ENCODE measurements at places on chromosomes 5 and 9.

- no peak for DNase-seq
These were observed 46.0 kb upstream of the FREM1 start for GRCh38 chr9:14956208-14956607.

DNA sequence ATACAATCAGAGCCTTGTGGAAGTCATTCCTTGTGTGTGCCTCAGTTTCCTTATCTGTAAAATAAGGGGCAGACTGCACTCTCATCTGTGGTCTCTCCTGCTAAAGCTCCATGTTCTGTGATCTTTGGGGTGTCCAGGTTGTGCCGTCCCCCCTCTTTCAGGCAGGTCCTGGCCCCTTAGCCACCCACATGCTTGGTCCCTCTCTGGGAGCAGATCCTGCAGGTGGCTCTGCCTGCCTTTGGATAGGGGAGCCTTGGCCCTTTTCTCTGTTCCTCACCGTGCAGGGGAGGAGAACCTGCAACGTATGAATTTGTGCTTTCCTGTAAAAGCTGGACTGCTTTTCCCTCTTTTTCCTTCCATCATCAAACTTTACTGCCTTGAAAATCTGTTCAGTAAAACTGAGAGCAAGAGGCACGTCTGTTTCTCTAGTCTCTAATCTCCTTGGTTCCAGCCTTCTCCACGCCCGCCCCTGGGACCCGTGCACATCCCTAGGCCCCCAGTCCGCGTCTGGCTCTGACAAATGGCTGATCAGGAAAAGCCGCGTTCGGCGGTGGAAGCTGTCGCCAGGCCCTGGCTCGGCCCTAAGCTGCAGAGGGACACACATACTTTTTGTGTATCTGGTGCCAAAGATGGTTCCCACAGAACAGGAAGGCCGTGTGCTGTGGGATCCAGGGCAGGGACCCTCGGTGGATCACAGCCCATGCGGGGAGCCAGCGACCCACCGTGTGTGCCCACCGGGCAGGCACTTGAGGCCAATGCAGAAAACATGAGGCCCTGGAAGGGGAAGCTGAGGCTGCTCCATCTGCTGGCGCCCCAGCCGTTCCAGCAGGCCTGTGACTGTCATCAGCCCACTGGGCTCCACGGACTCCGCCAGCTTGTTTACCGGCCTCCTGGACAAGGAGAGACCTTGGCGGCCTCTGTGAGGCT, 43.4 kb upstream of the COL5A1 start:
- no peak for DNase-seq

DNA sequence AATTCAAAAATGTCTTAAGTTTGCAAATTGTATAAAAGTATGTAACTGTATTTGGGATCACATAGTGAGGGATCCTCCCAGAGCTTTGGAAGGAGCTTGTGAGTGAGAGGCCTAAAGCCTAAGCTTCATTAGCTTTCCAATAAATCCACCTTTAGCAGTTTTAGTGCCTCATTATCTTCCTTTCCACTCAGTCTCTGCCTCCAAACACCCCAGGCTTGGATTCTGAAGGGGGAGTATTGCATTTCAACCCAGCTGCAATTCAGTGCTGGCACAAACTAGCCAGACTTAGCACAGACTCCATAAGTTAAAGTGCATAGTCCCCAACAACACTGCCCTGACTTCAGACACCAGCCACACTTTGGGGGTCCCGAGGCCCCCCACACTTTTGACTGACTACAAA, 113.5 kb downstream of the SMARCA2 start:
- DNase-seq = no peak

DNA sequence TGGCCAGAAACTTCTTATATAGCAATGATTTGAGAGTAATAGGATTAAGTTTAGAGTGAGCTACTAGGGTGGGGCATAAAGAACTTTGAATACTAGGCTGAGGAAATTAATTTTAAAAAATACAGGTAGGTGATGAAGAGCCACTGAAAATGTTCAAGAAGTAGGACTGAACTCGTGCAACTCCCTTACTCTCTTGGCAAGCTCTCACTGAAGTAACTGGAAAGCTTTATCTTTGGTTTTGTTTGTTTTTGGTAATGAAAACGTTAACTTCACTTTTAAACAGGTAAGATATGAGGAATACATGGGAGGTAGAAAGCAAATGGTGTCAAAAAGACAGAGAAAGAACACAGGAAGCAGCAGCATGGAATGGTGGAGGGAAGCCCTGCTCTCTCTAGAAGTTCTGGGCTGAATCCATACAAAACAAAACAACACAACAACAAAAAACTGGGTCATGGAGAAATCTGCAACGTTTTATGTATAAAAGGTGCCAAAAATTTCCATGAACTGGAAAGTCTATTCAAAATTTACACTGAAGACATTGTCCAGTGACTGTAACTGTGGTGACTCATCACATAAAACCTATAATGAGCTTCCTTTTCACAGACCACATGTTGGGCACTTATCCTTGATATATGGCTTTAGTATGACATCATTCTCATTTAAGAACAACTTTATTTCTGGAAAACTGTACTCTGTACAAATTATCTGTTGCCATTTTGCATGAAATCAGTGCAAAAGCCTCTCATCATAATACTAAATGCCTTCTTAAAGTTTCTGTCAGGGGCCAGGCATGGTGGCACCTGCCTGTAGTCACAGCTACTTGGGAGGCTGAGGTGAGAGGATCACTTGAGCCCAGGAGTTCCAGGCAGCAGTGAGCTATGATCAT, 91.2 kb upstream of the CHD1 start:
- no peak for DNase-seq

DNA sequence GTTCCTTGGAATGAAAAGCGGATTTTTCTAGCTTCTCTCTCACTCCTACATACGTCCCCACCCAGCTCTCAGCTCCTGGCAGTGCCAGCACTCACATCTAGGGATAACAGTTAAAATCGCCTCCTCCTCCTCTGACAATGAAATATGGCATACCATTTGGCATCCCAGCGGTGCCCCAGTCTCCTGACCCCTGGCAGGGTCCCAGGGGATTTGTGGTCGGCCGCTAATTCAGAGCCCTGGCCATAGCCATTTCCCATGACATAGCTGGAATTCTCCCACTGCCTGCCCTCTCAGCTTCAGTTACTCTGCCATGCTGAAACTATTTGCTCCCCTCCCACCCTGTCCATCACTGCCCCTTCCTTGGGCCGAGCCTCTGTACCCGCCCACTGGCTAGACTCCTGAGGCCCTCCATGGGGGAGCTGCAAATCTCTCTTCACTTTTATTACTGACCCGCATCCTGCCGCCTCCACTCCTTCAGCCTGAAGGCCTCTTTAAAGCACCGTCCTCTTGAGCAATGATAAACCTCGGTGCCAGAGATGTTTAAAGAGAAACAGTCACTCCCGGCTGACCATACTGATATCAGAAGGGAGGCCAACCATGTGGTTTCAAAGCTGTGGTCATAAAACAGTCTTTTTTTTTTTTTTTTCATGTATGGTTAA, 139.8 kb downstream of the SLIT3 start:
- DNase-seq = no peak

- no peak for DNase-seq
These were observed 9.1 kb downstream of the NOTCH1 start for GRCh38 chr9:136536721-136537241.
